ENCODE measurements at places on chromosomes 3 and 15.

GRCh38 chr15:79463043-79463780, 31.1 kb downstream of the MINAR1 start:
- DNase-seq = no peak

- no peak for DNase-seq
Measured at GRCh38 chr3:64505419-64505818, 182.4 kb downstream of the ADAMTS9 start.

GRCh38 chr15:25543196-25543595, 104.4 kb upstream of the UBE3A start:
- no peak for DNase-seq

GRCh38 chr3:48187301-48187578, 977 bp downstream of the CDC25A start:
- DNase-seq = no peak

Data from MM.1S (cell line).